ENCODE measurements at places on chromosomes 12 and 14. TPM values are rescaled to one million over a fixed set of nuclear protein-coding genes. Genes with fewer than 3 reads are reported as not detected.

- no peak for DNase-seq
Observed at GRCh38 chr12:131597333-131597732, 113.6 kb upstream of the SFSWAP start.

GRCh38 chr12:49948866-49949845 is 1.4 kb upstream of the AQP2 start:
- no peak for DNase-seq

DNA sequence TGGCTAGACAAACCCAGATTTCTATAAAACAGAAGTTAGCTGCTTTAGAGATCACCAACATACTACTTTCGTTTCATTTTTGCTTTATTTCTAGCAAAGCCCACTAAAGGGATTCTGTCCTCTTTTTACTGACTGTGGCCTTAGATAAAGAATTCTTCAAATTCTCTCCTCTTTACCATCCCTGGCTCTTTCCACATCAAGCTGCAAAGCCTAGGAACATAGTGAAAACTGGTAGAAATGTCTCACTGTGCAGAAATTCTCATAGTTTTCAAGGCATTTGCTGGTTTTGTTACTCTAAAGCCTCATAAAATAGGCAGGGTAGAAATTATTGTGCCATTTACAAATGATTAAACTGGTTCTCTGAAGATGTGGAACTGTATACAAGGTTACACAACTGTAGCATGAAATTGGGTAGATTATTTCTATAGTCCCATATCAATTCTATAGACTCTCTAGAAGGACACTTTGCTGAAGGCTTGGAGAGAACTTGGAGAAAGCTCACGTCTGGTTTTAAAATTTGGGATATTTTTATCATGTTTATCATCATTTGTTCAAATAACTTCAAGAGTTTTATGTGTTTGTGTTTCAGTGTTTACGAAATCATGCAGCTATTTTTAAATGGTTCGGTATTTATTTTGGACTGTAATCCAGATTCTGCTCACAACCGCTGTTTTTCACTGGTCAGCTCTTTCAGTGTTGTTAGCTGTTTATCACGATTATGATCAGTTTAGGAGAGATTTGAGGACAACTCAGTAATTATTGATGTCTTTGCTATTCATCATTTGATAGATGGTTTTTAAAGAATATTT is 36.7 kb upstream of the CSRP2 start:
- no peak for DNase-seq

GRCh38 chr12:9908350-9908749 is 23.8 kb downstream of the CLEC2A start:
- DNase-seq = no peak

DNA sequence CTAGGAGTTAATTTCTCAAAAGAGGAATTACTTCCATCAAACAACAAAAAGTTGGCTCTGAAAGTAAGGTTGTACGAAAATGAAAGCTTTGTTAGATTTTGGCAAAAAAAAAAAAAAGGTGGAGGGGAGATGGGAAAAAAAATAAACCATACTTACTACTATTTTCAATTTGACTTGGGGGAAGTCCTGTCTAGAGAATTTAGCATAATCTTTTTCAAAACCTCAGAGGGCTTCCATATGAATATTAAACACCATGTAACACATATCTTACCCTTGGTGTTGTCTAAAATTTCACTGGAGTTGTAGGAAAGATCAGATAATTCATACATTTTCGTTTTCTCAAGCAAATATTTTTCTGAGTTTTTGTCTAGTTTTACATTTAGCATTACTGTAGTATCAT is 17.5 kb downstream of the GRIP1 start:
- no peak for DNase-seq

GRCh38 chr14:34376649-34377267 is 85.3 kb downstream of the SPTSSA start:
- no peak for DNase-seq

The SERPINA1 gene
- total RNA-seq = 6.0 TPM
